WTC11 (cell line): ENCODE measurements at places on chromosomes 6 and 20. TPM values are rescaled to one million over a fixed set of nuclear protein-coding genes. Genes with fewer than 3 reads are reported as not detected.

DNA sequence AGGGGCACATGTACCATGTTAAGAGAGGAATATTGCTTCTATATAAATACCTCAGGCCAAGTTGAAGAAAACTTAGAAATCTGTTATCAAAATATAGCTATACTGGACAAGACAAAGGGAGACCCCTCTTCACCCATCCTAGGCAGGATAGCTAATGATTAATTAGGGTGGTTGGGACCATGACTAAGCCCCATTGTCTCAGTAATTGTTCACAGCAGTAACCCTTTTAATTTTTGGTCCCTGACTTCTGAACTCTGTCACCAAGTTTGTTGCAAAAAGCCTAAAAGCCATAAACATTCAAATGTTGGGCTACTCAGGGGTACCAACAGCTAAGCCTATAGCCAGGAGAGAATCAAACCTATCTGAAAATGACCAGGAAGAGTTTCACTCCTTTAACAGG is 19.2 kb upstream of the BTN3A2 start:
- no peak overlapping the region for H3K27ac ChIP-seq
- H3K27me3 ChIP-seq: no peaks in the 10 kb centered on the region; the same call in 1 of the 2 replicates
- H3K4me3 ChIP-seq: no peak overlapping the region
- H3K4me1 ChIP-seq: peaks cover 26% of the 10 kb centered on the region

DNA sequence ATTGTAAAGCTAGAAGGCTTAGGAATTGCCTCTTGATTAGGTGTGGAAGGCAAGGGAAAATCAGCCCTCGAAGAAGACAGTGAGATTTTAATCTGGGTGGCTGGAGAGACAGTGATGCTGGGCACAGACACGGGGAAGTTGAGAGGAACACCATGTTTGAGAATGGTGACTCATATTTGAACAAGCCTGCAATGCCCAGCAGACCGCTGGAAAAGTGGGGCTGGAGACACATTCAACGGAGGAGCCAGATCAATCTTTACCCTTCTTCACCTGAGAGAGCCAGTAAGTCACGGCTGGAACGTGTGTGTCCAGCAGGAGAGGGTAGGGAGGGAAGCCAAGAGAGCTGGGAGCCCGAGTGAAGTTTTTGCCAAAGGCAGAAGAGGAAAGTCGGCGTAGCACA is 3.7 kb upstream of the ESR1 start:
- H3K27me3 ChIP-seq: peaks cover 32% of the 10 kb centered on the region
- no peaks in the 10 kb centered on the region for H3K36me3 ChIP-seq
- no peak overlapping the region for H3K27ac ChIP-seq
- no peak for DNase-seq
- no peak overlapping the region for H3K4me3 ChIP-seq

Gene C6orf163
- 1.2 to 2.0 TPM (median 1.9 TPM) in 3 replicates for total RNA-seq

- H3K27ac ChIP-seq: no peak overlapping the region
- peaks cover 9% of the 10 kb centered on the region for H3K4me1 ChIP-seq
- DNase-seq: no peak
- no peak overlapping the region for H3K4me3 ChIP-seq
Measured at GRCh38 chr20:61801857-61802442, 263.7 kb downstream of the TAF4 start.

DNA sequence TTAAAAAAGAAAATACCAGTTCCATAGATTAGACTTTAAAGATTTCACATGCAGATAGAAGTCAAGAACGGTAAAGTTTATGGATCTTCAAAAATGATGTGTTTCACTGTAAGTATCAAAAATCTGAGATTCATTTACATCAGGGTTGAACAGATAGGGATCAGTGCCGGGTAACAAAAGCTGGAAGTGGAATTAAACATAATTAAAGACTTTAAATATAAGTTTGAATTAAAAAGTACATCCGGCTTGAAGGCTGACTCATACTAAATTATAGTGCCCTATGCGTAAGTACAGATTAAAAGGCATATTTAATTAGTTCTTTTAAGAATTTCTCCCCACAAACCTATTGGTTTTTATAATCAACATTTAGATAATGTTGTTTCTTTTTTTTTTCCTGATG is 312.7 kb downstream of the PRL start:
- H3K4me3 ChIP-seq: no peak overlapping the region
- no peak for DNase-seq
- peaks cover 41% of the 10 kb centered on the region for H3K36me3 ChIP-seq
- H3K4me1 ChIP-seq: peaks cover 13% of the 10 kb centered on the region
- H3K27me3 ChIP-seq: no peaks in the 10 kb centered on the region

Gene PDYN
- total RNA-seq: 0.14 to 0.28 TPM (median 0.21 TPM) in 3 replicates

DNA sequence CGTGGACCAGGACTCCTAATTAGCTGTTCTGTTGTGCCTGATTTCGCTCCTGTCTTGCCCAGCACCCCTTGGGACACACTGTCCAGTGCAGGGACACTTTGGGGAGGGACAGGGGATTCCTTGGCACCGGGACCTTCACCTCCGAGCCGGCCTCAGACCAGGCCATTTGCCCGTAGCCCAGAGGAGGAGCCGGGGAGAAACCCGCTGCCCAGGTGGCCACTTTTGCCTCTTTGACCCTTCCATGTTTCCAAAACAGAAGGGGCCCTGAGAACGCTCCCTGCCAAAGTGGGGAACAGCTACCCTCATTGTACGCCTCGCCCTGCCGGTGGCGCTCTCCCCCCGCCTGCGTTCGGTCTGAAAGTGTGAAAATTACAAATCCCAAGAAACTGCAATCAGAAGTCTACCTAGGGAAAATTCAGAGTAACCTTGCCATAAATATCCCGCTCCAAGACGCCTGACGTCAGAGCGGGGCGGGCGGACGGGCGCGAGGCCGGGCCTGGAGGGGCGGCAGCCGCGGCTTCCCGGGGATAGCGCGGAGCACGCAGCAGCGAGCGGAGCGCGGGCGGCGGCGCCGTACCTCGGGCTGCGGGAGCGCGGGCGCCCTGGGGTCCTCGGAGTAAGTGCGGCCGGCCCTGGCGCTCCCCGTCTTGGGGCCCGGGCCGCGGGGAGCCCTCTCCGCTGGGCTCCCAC is at the start of gene DAAM2:
Gene DAAM2 (plus strand): TSS at position 527 of the 690 bp plus-strand sequence. CDS start 63,927 bp downstream, outside the sequence.
- H3K27me3 ChIP-seq: peaks cover 26% of the 10 kb centered on the region
- DNase-seq: peak; percentile 56
- peaks cover 26% of the 10 kb centered on the region for H3K4me1 ChIP-seq
- H3K27ac ChIP-seq: no peak within 1 kb of the TSS
- H3K36me3 ChIP-seq: no peaks in the 10 kb centered on the region

- H3K36me3 ChIP-seq: no peaks in the 10 kb centered on the region
- H3K4me1 ChIP-seq: peaks cover 27% of the 10 kb centered on the region
- H3K4me3 ChIP-seq: no peak overlapping the region
Measured at GRCh38 chr20:50710492-50711063, 19.2 kb upstream of the RIPOR3 start.

- H3K4me3 ChIP-seq: no peak overlapping the region
- no peaks in the 10 kb centered on the region for H3K27me3 ChIP-seq
- H3K36me3 ChIP-seq: peaks cover 29% of the 10 kb centered on the region
- no peak overlapping the region for H3K27ac ChIP-seq
- no peak for DNase-seq
Measured at GRCh38 chr6:15941168-15941567, 187.7 kb upstream of the MYLIP start.

DNA sequence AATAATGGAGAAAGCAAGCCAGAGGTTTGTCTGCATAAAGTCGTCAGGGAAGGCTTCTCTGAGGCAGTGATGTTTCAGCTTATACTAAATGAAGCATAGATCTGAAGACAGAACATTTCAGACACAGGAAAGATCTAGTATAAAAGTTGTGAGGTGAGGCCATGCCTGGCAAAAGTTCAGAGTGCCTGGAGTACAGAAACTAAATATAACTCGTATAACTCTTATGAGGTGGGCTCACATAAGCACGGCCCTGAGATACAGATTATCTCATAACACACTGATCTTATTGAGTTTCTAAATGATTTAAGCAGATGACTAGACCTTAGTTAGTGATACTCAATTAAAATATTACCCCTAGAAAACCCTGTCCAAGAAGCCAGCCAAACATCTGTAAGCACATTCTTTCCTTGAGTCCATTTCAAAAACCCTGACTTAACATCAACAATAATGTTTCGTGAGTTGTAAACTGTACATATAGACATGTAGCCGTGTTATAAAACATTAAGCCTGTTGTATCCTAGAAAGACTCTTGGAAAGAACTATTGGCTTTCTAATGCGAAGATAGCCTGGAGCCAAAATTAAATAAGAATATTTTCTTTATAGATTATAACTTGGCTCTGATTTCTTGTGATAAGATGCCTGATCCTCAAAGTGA is 667.6 kb downstream of the TENT5A start:
- H3K4me3 ChIP-seq: no peak overlapping the region
- peaks cover 15% of the 10 kb centered on the region for H3K4me1 ChIP-seq
- no peaks in the 10 kb centered on the region for H3K36me3 ChIP-seq
- no peaks in the 10 kb centered on the region for H3K27me3 ChIP-seq

DNA sequence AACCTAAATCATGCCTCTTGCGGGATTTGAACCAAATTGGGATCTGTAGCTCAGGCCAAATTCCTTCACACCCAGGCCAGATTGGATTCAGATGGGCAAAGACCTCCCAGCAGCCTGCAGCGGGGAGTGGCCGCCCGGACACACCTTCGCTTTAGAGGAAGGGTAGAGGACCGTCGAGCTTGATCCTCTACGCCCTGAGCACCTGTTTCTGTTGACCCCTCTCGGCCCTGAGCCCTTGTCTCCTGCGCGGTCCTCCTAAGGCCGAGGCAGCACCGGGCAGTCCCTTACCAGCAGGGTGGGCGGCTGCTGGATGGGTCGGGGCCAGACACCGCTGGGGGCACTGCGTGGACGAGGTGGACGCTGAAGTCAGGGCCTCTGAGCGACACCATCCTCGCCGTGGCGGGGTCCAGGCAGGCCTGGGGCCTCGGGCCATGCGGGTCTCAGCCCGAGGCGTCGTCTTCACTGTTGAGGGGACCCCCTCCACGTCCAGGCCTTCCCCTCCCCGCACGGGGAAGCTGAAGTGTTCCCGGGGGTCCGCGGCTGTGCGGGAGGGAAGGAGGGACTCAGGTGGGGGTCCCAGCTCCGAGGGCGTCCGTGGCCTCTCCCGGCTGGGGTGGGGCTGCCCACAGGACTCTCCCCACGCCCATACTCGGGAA is 114.8 kb downstream of the SMOC2 start:
- H3K4me1 ChIP-seq: no peaks in the 10 kb centered on the region; the same call in 1 of the 2 replicates
- H3K36me3 ChIP-seq: no peaks in the 10 kb centered on the region; the same call in 1 of the 2 replicates
- H3K4me3 ChIP-seq: no peak overlapping the region
- no peaks in the 10 kb centered on the region for H3K27me3 ChIP-seq

- H3K27ac ChIP-seq: no peak overlapping the region
- no peaks in the 10 kb centered on the region for H3K27me3 ChIP-seq
- no peak overlapping the region for H3K4me3 ChIP-seq
- no peaks in the 10 kb centered on the region for H3K4me1 ChIP-seq
- H3K36me3 ChIP-seq: no peaks in the 10 kb centered on the region
Measured at GRCh38 chr6:32290886-32291450, 67.1 kb upstream of the NOTCH4 start.

Gene SPEF1
- total RNA-seq: 0.41 to 0.72 TPM (median 0.64 TPM) in 3 replicates

GRCh38 chr6:127966616-127967015 is 65.8 kb upstream of the THEMIS start:
- H3K4me1 ChIP-seq: no peaks in the 10 kb centered on the region
- no peak for DNase-seq
- peaks cover 7% of the 10 kb centered on the region for H3K36me3 ChIP-seq
- H3K27me3 ChIP-seq: no peaks in the 10 kb centered on the region
- H3K27ac ChIP-seq: no peak overlapping the region

DNA sequence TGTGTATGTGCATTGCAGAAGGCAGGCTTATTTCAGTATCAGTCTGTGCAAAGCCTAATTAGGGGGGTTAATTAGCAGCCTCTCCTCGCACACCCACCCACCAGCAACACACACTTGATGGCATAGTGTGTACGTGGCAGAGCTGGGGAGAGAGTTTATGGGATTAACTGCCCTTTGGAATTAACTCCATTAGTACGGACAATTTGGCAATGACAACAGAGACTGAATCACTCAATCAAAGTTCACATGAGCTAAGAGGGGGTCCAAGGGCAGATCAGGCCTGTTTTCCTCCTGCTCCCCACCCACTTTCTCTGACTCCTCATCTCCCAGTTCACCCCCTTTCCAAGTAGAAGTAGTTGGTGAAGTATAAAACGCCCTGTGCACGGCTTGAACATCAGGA is 69.5 kb downstream of the LRFN2 start:
- H3K27ac ChIP-seq: no peak overlapping the region
- H3K4me1 ChIP-seq: peaks cover 17% of the 10 kb centered on the region
- no peak overlapping the region for H3K4me3 ChIP-seq
- H3K36me3 ChIP-seq: no peaks in the 10 kb centered on the region

DNA sequence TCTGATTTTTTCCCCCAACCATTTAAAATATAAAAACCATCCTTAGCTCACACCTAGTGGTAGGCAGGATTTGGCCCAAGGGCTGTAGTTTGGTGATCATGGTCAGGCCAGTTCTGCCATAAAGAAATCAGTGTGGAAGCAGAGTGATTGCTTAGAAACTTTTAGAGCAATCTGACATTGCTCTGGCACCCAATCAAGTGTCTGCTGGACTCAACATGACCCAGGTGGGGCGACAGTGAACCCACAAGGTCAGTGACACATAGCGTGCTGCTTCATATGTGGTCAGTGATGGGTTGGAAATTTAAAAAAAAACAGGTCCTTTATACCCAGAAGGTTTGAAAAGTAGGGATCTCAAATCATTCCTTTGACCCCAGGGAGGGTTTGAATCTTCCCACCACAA is 107.9 kb downstream of the BANF2 start:
- no peak overlapping the region for H3K4me3 ChIP-seq
- no peaks in the 10 kb centered on the region for H3K27me3 ChIP-seq
- peaks cover 18% of the 10 kb centered on the region for H3K4me1 ChIP-seq
- DNase-seq: no peak
- peak overlapping the region; percentile 76 for H3K27ac ChIP-seq

Gene SCUBE3
- 1.6 to 2.1 TPM (median 1.8 TPM) in 3 replicates for total RNA-seq

Gene MBOAT1
- total RNA-seq: 16.3 to 22.9 TPM (median 16.5 TPM) in 3 replicates
